MM.1S (cell line): ENCODE measurements at places on chromosomes 7 and 10.

GRCh38 chr10:13681960-13682359, 95.2 kb downstream of the PRPF18 start:
- DNase-seq: no peak

GRCh38 chr7:24346129-24346528, 62.1 kb downstream of the NPY start:
- no peak for DNase-seq

GRCh38 chr7:153886506-153887441, 165.4 kb upstream of the DPP6 start:
- DNase-seq: no peak

GRCh38 chr10:121310151-121310711, 288.0 kb downstream of the FGFR2 start:
- DNase-seq: peak; percentile 15

GRCh38 chr7:47227762-47228177, 354.1 kb downstream of the TNS3 start:
- DNase-seq: no peak

GRCh38 chr10:26543567-26544306, 105.6 kb downstream of the APBB1IP start:
- DNase-seq: no peak

GRCh38 chr10:74706966-74707365, 119.4 kb upstream of the KAT6B start:
- DNase-seq: no peak

DNA sequence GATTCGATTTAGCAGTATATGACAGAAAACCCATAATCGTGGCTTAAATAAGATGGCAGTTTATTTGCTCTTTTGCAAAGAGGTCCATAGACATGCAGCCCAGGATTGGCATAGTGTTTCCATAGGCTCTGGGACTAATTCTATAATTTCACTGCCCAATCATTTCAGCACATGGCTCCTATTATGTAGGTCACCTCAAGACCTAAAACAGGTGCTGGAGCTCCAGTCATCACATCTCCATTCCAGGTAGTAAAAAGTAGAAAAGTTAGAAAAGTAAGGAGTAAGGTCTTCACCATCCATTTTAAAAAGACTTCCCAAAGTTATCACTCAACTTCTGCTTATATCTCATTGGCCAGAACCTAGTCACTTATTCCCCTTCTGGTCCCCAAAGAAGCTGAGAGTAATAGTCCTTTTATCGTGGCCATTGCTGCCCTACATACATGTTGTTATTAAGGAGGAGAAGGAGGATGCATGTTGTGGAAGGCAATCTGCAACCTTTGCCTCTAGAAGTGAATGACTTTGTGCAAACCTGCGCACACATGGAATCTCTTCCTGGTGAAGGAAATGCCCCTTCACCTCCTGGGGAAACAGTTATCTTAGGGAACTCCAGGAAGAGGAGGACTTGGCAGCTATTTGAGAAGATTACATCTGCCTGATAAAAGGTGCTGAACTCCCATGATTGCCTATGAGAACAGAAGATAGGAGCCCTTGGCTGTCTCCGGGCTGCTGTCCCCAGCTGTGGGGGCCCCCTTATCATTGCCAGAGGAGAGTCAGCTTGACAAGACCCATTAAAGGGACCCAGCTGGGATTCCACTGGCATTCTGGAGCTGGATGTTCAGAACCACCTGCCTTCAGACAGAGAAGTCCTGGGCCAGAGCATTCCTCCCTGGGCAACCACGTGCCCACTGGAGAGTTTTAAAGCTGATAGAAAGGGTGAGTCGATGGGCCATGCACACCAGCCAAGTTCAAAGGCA, 330.6 kb upstream of the ZMIZ1 start:
- DNase-seq: no peak

GRCh38 chr7:125450749-125451148, 521.1 kb upstream of the POT1 start:
- no peak for DNase-seq

DNA sequence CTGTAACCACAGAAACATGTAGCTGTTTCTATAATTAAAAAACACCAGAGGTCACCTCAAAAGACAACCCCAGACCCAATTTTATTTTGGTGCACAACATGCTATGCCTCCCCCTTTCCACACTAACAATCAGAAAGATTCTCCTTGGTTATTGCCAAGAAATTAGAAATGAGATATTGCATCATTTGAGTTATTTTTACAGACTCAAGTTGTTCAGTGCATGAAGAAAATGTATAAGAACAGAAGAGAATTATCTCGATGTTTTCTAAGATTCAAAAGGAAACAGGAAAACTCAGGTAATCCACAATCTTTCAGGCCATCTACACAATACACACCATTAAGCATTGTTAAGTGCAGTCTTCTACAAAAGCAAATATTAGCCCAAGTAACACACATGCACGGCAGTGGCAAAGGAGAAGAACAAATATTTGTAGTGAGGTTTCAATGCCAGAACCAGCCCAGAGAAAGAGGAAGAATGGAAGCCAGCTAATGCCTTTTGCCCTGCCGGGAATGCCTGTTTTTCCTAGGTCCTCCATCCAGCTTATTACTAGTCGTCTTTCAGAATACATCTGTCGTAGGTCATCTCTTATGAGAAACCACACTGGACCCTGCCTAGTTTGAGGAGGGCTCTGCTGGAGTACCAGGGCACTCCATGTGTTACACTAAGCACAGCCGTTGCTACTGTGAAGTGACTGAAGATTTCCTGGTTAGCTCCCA, 67.6 kb upstream of the C1GALT1 start:
- no peak for DNase-seq

DNA sequence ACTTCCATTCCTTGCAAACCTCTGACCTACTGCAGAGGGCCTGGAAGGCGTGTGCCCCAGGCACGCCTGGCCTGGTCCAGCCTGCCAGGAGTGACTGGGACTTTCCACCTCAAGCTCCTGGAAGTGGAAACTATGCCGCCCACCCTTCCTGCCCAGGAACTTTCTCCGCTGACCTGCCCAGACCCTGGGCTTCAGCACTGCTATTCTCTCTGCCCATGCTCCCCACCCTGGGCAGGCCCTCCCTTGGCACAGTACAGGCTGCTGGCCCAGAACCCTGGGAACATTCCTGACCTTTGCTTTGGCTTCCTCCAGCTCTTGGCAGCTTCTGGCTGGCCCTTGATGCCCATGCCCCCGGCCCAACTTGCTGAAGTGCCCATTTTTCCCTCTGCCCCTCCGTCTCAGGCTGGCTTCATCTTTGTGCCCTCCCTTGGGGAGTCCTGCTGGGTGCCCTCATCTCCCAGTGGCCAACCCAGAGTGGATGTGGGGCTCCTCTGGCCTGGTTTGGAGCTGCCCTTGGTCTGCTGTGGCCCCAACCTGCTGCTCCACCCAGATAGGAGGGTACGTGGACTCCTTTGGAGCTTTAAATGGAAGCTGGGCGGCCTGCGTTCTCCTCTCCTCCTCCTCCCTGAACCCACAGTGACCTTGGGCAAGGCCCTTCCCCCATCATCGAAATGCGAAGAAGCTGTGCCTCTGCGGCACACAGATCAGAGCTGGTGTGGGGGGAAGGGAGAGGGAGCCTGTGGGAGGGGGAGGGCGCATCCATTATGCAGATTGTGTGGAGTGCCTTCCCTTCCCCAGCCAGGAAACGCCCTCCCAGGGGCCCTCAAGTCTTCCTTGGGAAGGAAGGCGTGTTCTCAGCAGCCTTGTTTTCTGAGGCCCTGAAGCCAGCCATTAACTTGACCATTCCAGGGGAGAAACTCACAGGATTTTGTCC, 3.4 kb downstream of the MMRN2 start:
- no peak for DNase-seq

DNA sequence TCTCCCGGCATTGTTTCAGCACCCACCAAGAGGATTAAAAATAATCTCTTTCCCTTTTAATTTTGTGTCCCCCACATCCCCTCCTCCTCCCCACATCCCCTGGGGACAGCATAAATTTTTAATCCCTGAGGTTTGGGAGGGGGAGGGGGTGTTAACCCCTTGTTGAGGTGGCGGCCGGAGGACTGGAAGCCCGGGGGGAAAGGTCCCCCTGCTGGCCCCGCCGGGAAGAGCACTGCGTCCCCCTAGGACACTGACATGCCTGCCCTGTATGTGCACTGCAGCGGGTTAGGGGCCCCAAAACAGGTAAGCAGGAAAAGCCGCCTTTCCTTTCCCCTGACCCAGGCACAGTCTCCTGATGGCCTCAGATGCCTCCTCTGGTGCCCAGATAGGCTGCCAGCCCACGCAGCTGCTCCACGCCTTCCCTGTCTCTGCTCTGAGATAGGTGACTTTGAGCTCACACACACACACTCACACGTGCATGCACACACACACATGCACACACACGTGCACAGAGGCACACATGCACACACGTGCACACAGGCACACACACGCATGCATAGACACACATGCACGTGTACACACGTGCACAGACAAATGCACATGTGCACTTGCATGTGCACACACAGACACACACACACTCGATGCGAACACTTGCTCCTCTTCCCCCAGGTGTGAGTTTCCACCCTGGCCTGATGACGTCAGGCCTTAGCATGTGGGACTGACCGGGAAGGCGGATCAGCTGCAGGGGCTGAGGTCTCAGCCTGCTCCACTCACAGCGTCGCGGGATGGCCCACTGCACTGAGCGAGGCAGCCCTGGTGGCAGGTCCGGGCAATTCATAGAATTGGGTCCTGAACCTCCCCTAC, 12.3 kb downstream of the CNPY1 start:
- no peak for DNase-seq

- DNase-seq: no peak
Measured at GRCh38 chr10:95865814-95866466, 41.8 kb upstream of the CC2D2B start.

DNA sequence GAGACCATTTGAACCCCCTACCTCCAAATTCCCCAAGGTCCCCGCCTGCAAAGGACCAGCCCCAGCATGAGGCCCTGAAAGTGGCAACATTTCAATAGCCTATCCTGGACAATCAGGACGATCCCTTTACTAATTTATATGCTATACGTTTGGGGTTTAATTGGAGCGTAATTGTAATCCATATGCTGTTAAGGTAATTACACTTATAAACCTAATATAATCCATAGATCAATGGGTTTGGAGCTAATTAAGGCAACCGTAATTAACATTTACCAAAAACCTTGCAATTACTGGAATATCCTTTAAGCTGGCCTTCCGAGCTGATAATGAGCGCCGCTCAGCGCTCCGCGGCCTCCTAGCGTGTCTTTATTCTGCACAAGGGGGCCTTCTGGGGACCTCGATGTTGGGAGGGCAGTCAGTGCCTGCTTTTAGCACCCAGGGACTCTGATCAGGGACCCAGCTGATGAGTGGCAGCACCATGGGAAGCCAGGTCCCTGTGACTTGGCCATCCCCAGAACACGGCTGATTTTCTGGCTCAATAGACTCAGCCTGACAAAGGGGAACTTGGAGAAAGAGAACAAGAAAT, 91.2 kb downstream of the LHPP start:
- DNase-seq: no peak

DNA sequence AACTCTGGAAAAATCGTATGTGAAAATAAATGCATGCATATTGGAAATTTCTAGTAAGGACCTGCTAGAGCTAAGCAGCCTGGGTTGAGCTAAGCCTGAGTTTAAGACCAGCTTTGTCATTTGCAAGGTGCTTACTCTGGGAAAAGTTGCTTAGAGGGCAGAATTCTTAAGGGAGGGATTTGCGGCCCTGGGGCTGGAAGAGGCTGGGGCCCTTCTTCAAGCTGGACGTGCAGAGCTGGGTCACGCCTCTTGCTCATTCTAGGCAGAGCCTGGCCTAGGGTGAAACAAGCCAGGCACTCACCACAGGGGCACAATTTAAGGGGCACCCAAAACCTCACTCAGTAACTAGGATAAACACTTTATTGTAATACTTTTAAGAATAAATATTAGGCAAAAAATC, 137.2 kb downstream of the ARHGAP22 start:
- DNase-seq: no peak

- no peak for DNase-seq
Measured at GRCh38 chr10:59958882-59959281, 52.5 kb upstream of the CCDC6 start.

DNA sequence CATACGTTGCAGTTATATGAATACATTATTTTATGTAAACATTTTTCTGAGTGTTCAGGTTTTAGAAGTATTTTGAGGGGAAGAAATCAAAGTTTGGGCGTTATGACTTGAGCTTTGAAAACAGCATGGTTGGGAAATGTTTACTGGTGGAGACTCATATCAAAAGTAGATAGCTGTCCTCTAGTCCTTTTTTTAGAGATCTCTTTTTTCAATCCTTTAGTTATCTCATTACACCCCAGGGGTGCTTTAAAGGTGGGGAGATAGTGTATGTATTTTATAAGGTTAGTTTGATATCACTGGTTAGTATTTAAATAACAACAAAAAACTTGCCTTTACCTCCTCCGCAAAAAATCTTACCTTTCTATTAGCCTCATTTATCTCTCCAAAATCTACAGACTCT, 2.3 kb downstream of the DMTF1 start:
- DNase-seq: no peak

- DNase-seq: peak; percentile 78
Measured at GRCh38 chr7:121187222-121187621, 141.6 kb upstream of the WNT16 start.

DNA sequence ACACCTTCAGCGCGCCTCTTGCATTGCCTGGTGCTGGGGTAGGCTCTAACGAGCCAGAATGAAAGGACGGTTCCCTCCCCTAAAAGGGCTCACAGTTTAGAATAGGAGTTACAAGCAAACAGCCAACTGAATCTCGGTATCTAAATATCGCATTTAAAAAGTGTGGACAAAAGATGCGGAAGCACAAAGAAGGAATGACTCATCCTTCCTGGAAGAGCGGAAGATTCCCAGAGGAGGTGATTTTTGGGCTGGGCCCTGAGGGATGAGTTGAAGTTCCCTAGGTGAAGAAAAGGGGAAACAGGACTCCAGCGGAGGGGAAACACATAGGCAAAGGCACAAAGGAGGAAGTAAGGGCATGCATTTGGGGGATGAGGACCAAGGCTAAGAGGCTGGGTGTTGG, 29.9 kb downstream of the SRRM3 start:
- no peak for DNase-seq

GRCh38 chr10:3806603-3807002, 21.6 kb upstream of the KLF6 start:
- no peak for DNase-seq

DNA sequence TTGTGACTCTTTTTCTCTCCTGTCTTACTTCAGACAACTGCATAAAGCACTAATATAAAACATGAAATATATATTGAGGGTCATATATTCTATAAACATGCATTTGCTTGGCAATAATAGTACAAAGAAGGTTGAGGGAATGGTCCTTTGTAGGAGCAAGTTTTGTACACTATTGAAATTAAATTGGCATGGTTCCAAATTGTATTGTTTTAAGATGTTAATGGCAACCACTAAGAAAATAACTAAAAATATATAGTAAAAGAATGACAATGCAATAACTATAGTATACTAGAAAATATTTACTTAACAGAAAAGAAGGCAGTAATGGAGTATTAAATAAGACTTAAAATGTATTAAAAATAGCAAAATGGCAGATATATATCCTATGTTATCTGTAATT, 33.7 kb upstream of the KAT6B start:
- DNase-seq: no peak

DNA sequence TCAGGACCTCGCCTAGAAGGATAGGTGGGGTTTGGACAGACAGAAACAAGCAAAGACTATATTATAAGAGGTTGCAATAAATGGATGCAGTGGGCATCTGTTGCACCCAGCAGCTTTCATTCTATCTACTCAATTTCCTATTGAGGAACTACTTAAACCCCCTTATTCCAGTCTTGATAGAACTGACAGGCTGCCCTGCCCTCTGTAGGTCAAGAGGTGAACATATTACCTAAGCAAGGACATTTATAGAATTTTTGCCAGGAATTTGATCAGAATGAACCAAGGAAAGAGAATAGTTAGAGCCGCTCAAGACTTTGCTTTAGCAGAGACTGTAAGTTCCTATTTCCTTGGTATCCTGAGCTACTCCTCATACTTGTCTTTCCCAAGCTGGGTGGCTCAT, 9.5 kb downstream of the VTI1A start:
- no peak for DNase-seq

GRCh38 chr7:116528008-116528789, 3.4 kb downstream of the CAV1 start:
- peak; percentile 27 for DNase-seq
